ENCODE measurements at places on chromosomes 12 and 14.

GRCh38 chr14:57712698-57713097, 153.2 kb downstream of the SLC35F4 start:
- no peak for DNase-seq

GRCh38 chr12:109304485-109304884, 4.6 kb downstream of the FOXN4 start:
- DNase-seq, result no peak

GRCh38 chr14:50607181-50607580, 47.2 kb downstream of the ATL1 start:
- DNase-seq, result no peak

GRCh38 chr12:121773011-121773777, 20.3 kb downstream of the RHOF start:
- no peak for DNase-seq

GRCh38 chr12:88253371-88253978, 111.4 kb downstream of the TMTC3 start:
- DNase-seq, result no peak

- DNase-seq, result no peak
Observed at GRCh38 chr12:76014007-76014406, 17.6 kb downstream of the PHLDA1 start.

- no peak for DNase-seq
Observed at GRCh38 chr12:62247281-62248045, 12.7 kb upstream of the USP15 start.

DNA sequence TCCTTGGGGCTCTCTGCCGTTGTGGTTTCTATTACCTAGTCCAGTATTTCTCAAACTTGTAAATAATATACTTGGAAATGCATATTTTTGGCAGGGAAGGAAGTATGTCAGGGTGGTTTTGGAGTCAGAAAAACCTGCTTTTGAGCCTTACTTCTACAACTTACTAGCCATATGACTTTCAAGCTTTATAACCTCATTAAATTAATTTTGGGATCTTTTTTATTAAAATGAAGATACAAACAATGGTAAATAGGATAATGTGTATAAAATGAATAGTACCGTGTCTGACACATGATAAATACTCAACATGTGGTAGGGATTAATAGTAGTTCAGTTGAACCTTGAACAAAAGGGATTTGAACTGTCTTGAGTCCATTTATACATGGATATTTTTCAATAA, 406.3 kb downstream of the ATP23 start:
- no peak for DNase-seq

- no peak for DNase-seq
Observed at GRCh38 chr14:39368261-39368959, 63.8 kb downstream of the FBXO33 start.

- no peak for DNase-seq
Observed at GRCh38 chr14:105223770-105224544, 24.4 kb upstream of the BTBD6 start.

GRCh38 chr12:110704750-110705149, 15.8 kb upstream of the HVCN1 start:
- DNase-seq, result no peak

GRCh38 chr12:16072678-16073077, 161.5 kb downstream of the DERA start:
- DNase-seq, result no peak

- DNase-seq, result no peak
Observed at GRCh38 chr12:30188602-30189326, 405.0 kb upstream of the TMTC1 start.

DNA sequence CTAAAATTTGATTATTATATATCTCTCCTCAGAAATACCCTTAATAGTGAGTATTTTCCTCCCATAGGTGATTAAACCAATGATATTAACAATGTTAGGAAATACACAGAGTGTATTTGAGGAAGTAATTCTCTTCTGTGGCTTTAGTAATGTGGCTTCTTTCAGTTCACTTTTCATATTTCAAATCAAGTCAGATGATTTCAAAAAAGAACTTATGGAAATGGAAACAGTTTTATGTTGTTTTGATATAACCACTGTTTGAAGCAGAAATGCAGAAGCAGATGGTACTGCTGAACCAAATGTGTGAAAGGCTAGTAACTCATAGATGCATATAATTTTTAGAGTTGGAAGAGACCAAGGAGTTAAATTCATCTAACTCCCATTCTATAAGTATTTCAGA, 1.9 kb upstream of the GPR33 start:
- no peak for DNase-seq

- no peak for DNase-seq
Observed at GRCh38 chr14:53042480-53042879, 91.6 kb upstream of the FERMT2 start.

GRCh38 chr12:2640281-2640680, 154.5 kb upstream of the FKBP4 start:
- no peak for DNase-seq

GRCh38 chr12:129127771-129128170, 274.5 kb downstream of the GLT1D1 start:
- DNase-seq, result no peak

GRCh38 chr12:29516431-29516875, 19.0 kb upstream of the OVCH1 start:
- DNase-seq, result peak; percentile 60

- DNase-seq, result no peak
Observed at GRCh38 chr12:75816897-75817296, 214.7 kb downstream of the PHLDA1 start.

DNA sequence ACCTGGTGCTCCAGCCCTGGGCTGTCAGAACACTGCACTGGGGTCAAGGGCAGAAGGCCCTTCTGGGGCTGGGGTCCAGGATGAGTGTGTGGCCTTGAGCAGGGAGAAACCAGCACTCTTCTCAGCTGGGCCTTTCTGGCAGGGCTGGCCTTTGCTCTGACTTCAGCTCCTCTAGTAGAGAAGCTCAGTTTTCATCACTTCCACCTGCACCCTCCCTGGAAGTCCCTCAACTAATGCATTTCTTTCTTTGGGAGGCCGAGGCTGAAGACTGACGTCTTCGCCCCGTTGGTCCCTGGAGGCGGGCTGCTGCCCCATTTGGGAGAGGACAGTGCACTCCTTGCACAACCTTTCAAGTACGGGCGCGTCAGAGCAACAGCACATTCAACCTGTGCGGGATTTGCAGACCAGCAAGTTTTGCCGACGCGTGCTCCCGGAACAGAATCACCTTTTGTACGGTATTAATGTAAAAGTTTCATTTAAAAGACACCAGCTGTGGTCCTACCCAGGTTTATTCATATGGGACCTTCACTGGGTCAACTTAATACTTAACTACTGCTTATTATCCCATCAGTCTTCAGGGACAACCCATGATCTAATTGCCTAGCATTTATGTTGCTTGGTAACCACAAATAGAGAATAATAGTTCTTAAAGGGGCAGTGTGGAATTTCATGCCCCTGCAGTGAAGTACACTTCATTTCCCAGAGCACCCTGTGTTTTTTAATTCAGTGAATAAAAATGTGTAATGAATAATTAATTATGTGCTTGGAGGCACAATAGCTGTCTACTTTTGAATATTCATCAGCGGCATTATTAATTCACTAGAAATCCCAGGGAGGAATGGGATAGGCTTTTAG, 134.8 kb upstream of the VRK1 start:
- no peak for DNase-seq

DNA sequence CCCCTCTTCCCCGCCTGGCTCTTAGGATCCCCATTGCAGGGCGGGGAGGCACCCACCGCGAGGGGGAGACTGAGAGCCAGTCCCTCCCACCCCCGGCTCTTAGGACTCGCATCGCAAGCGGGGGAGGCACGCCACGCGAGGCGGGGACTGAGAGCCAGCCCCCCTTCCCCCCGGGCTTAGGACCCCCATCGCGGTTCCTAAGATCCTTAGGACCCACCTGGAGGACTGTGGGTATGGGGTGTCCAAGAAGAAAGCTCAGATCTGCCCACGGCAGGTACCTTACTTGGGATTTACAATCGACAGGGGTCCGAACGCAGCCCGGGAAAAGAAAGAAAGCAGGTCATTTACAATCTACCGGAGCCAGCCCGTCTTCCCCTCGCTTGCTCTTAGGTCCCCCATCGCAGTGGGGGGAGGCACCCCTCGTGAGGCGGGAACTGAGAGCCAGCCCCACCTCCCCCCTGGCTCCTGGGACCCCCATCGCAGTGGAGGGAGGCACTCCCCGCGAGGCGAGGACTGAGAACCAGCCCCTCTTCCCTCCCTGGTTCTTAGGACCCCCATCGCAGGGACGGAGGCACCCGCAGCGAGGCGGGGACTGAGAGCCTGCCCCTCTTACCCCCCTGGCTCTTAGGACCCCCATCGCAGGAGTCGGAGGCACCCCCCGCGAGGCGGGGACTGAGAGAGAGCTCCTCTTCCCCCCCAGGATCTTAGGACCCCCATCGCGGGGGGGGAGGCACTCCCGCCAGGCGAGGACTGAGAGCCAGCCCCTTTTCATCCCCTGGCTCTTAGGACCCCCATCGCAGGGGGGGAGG, 43.7 kb downstream of the DDX11 start:
- DNase-seq, result no peak

- no peak for DNase-seq
Observed at GRCh38 chr12:99066726-99067125, 421.6 kb downstream of the APAF1 start.

- peak; percentile 78 for DNase-seq
Observed at GRCh38 chr12:60257063-60257462, 661.2 kb downstream of the SLC16A7 start.

DNA sequence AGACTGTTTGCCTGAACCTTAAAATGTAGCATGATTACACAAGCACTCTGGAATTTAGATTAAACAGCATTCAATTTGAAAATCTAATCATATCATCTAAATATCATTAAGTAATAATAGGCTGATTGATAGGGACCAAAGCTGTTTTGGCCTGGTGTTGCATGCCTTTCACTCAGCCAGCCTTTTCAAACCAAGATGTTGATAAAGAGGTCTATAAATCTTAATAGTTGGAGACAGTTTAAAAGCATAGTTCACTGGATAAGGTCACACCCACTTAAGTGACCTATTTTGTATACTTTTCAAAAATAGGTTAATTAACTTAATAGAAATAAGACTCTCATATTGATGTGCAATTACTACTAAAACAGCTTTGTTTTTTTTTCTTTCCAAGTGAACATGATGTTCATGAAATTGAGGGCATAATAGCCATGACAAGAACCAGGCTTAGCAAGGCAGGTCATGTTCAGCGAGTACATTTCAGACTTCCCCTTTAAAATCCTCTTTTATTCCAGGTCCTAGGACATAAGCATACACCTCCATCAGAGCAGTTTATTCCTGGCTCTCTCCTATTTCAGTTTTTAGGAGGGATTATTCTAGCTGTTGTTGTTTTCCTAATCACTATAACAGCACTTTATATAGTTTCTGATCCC, 349.0 kb downstream of the RAD51B start:
- DNase-seq, result no peak

- DNase-seq, result no peak
Observed at GRCh38 chr12:49455501-49455900, 83.3 kb upstream of the KCNH3 start.

DNA sequence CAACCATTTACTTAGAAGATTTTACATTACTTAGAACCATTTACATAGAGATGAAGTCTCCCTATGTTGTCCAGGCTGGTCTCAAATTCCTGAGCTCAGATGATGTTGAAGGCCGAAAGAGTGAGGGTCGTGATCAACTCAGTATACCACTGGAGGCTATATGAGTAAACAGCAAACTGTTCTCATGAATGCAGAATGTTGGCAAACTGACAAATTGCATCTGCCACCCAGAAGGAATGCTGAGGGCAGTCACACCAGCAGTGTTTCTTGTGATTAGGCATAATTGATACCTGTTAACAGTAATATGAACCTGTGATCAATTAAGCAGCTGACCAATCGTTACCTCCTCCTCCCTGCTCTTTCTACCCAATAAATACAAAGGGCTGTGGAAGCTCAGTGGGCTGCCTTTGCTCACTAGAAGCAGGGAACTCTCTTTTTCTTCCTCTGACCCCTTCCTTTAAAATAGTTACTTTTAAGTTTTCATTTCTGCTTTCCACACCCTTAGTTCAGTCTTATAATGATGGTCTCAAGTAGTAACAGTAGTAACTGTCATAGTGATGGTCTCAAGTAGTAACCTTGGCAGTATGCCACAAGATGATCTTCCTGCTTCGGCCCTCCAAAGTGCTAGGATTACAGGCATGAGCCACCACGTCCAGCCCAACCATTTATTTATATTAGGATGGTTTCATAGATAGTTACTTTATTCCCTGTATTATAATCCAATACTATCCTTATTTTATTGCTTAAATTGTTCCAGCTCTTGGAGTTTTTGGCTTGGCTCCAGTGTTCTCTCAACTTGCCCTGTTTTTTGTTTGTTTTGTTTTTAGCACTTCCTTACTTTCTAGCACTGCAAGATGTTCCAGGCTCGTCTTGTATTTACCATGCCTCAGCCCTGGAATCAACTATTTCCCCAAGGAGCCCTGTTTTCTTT, 25.8 kb downstream of the LIMA1 start:
- DNase-seq, result no peak

DNA sequence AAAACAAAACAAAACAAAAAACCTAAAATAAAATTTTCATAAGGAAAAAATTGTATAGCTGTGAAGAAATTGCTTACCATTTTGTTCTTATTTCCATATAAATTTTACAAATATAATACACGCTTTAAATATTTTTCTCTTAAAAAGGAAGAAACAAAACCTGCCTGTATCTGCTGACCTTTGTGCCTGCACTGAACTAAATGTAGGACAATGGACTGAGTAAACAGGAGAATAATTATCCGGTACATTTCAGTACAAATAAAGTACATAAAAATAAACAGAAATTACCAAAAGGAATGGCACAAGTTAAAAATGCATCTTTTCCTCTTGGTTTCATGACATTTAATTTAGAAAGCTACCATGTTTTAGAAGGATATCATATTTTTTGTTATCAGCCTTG, 112.3 kb downstream of the DNAI7 start:
- no peak for DNase-seq

DNA sequence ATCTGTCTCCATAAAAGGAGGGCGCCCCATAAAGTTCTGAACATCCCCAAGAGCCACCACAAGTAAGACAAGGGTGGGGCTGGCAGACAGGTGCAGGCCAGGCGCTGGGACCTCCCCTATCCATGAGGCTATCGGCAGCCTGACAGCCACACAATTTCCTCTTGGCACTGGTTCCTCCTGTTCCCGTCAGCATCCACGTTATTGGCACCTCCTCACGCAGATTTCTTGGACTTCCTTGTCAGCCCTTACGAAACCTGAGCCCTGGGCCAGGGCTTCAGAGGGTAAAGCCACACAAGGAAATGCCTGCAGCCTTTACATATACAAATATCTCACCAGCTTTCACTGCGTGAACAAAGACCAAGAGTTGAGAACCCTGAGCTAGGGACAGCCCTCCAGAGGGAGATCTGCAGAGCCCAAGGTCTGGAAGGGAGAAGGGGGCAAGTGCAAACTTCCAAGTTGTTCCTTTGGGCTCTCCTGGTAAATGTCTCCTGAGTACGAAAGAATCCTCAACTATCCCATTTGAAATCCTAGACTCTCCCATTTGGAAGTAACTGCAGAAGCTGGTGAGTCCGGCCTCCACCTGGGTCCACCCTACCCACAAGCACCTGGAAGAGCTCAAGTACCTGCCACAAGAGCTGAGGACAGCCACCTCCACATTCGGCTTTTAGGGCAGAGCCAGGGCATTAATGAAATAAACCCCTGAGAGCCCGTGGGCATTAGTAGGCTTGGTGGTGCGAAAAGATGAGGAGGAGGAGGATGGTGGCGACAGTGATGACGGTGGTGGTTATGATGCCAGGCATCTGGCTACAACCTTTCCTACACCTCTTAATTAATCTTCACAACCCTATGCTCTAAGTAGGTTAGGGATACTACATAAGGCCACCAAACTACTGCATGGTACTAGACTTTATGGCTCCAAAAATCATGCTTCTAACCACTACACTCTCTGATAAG, 5.5 kb upstream of the TC2N start:
- DNase-seq, result no peak

All from retinal pigment epithelial cell (primary cell).